ENCODE measurements at places on chromosomes 1 and 21.

- DNase-seq = no peak
These were observed 279.0 kb downstream of the MATN1 start for GRCh38 chr1:30444401-30444800.

GRCh38 chr1:31368611-31369107, 4.2 kb downstream of the FABP3 start:
- no peak for DNase-seq

DNA sequence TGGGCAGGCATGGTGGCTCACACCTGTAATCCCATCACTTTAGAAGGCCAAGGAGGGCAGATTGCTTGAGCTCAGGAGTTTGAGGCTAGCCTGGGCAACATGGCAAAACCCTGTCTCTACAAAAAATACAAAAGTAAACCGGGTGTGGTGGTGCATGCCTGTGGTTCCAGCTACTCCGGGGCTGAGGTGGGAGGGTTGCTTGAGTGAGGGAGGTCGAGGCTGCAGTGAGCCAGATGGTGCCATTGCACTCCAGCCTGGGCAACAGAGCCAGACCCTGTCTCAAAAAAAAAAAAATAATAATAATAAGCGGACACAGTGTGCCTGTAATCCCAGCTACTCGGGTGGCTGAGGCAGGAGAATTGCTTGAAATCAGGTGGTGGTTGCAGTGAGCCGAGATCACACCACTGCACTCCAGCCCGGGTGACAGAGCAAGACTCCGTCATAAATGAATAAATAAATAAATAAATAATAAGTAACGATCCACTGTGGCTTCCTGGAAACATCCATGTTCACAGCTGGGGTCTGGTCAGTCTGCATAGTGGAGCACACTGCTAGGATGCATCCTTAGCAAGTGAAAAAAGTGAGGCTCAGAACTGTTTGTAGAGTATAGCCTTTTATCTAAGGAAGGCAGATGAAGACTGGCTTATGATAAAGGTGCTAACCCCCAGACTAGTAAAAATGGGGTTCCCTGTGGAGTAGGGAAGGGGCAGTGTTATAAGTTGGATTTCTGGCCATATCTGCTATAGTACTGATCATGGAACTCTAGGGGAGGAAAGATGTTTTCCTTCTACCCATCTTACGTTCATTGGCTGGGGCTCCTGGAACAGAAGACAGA, 15.7 kb downstream of the PKNOX1 start:
- no peak for DNase-seq

DNA sequence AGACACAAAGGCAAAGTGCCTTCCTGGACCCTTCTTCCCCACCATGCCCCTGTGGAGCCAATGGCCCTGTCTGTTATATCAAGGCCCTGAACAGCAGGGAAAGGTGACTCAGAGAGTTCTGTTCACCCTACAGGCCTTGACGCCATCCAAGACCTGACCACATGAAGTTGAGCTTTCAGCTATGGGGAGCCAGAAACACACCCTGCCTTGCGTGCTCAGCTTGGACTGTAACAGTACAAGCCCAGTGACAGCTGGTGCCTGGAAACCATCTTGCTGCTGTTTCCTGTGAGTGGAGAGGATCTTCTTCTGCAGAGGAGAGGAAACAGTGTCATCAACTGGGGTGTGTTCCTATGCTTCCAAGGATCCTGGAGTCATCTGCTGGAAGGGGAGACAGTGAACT, 165.0 kb upstream of the IRF2BP2 start:
- DNase-seq = no peak

DNA sequence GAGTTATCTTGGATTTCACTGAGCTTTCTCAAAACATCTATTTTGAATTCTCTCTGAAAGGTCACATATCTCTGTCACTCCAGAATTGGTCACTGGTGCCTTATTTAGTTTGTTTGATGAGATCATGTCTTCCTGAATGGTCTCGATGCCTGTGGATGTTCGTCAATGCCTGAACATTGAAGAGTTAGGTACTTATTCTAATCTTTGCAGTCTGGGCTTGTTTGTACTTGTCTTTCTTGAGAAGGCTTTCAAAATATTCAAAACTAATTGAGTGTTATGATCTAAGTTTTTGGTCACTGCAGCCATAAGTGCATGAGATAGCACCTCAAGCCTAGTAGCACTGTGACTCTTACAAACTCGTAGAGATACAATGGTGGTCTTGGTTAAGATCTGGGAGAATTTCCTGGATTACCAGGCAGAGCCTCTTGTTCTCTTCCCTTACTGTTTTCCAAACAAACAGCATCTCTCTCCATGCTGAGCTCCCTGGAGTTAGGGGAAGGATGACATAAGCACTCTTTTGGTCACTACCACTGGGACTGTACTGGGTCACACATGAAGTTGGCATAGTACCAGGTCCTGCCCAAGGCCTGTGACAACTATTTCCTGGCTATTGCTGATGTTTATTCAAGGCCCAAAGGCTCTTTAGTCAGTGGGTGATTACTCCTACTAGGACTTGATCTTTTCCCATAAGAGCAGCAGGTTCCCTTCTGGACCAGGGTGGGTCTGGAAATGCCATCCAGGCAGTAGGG, 25.6 kb downstream of the SLC22A15 start:
- no peak for DNase-seq
